ENCODE measurements at places on chromosomes 11 and 22.

GRCh38 chr11:128471138-128471661 lies 116.2 kb downstream of the ETS1 start:
- H3K36me3 ChIP-seq, result peaks cover 15% of the 10 kb centered on the region
- no peak overlapping the region for H3K27ac ChIP-seq
- no peak for DNase-seq
- H3K4me3 ChIP-seq, result no peak overlapping the region

GRCh38 chr22:43819931-43820640 lies 8.0 kb upstream of the EFCAB6 start:
- no peaks in the 10 kb centered on the region for H3K36me3 ChIP-seq
- no peaks in the 10 kb centered on the region for H3K4me1 ChIP-seq
- no peak for DNase-seq

- H3K36me3 ChIP-seq, result no peaks in the 10 kb centered on the region
- H3K27ac ChIP-seq, result no peak overlapping the region
- no peaks in the 10 kb centered on the region for H3K4me1 ChIP-seq
- H3K4me3 ChIP-seq, result no peak overlapping the region
- H3K27me3 ChIP-seq, result 0 out of 2 replicates have a peak, but pooled peaks cover 2% of the 10 kb centered on the region
- DNase-seq, result no peak
Measured at GRCh38 chr11:17572359-17572690, 25.3 kb downstream of the OTOG start.

- peaks cover 19% of the 10 kb centered on the region for H3K4me1 ChIP-seq
- DNase-seq, result no peak
- H3K36me3 ChIP-seq, result peaks cover 7% of the 10 kb centered on the region
- H3K27ac ChIP-seq, result peak overlapping the region; percentile 95
Measured at GRCh38 chr22:41094041-41094593, 1.7 kb downstream of the EP300 start.

DNA sequence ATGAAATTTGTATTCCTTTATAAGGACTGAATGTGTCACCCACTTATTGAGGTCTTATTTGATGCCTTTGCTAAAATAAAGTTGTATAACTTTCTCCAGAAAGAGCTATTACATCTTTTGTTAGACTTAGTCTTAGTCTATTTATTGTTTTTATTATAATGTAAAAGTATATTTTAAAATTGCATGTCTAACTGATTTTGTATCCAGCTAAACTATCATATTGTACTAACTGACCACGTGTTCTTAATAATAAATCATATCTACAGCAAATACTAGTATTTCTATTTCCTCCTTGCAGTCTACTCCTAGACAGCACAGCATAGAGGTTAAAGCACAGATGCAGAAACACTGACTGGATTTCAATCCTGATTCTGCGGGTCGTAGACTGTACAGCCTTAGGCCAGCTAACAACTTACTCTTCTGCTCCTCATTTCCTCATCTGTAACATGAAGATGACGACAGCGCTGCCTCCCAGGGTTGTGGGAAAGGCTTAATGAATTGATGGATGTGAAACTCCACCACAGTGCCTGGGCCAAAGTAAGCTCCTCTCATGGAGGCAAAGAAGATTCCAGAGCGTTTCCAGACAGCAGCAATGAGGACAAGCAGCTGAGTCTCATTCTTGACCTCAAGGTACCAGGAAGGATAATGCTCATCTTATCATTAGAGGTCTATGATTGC lies 13.2 kb downstream of the IFITM10 start:
- no peaks in the 10 kb centered on the region for H3K27me3 ChIP-seq
- no peak overlapping the region for H3K27ac ChIP-seq
- H3K4me1 ChIP-seq, result no peaks in the 10 kb centered on the region
- no peak for DNase-seq
- no peak overlapping the region for H3K4me3 ChIP-seq

DNA sequence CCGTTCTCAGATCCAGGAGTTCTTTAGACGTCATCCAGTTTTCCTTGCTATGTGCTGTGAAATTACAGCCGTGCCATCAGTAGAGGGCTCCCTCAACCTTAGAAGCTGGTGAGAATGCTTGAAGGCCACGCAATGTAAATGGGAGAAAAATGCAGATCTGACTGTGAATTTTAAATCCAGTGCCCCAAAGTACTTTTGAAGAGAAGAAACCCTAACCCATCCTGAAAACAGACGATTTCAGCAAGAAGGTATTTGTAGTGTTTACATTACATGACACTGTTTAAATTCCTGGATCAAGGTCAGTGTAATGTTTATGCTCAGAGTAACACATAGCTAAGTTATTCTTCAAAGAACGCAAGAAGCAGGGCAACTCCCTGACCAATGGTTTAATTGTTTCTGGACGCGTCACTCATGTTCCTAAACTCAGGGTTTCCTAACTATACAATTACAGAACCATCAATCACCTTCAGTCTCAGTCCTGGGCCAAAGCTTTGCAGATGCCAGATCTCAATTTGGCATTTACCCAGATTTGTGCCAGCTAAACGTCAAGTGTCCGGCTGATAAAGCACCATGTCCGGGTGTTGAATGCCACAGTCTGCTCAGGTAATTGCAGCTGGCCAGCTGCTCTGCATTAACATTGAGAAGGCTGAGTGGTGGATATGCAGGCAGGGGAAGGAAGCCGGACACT lies 38.2 kb downstream of the ADAMTS8 start:
- H3K4me1 ChIP-seq, result no peaks in the 10 kb centered on the region
- H3K27me3 ChIP-seq, result no peaks in the 10 kb centered on the region
- DNase-seq, result peak; percentile 54

- H3K27ac ChIP-seq, result no peak overlapping the region
- H3K4me1 ChIP-seq, result peaks cover 3% of the 10 kb centered on the region
- H3K4me3 ChIP-seq, result no peak overlapping the region
- no peaks in the 10 kb centered on the region for H3K36me3 ChIP-seq
Measured at GRCh38 chr11:1592628-1593027, 5.5 kb downstream of the KRTAP5-2 start.

- no peaks in the 10 kb centered on the region for H3K36me3 ChIP-seq
- no peak overlapping the region for H3K27ac ChIP-seq
- DNase-seq, result no peak
- H3K27me3 ChIP-seq, result no peaks in the 10 kb centered on the region
Measured at GRCh38 chr22:20226077-20226716, 41.9 kb downstream of the RTN4R start.

Measured in Panc1 (cell line).